Calu3 (cell line): ENCODE measurements at places on chromosomes 3 and 15. TPM values are rescaled to one million over a fixed set of nuclear protein-coding genes. Genes with fewer than 3 reads are reported as not detected.

DNA sequence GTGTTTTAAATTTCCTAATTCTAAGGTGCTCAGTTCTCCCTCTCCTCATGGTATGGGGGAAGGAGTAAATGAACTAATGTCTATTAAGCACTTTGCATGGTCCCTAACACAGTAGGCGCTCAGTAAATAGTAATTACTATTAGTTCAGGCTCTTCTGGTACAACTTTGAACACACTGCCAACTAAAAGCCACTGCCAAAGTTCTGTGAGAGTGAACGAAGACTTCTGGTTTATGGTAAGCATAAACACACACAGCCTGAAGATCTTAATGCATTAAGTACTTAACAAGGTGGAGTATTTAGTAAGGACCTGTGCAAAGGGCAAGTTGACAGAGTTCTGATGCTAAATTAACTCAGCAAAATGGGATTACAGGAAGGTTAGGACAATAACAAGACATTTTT lies 24.7 kb downstream of the RARB start:
- DNase-seq: no peak

DNA sequence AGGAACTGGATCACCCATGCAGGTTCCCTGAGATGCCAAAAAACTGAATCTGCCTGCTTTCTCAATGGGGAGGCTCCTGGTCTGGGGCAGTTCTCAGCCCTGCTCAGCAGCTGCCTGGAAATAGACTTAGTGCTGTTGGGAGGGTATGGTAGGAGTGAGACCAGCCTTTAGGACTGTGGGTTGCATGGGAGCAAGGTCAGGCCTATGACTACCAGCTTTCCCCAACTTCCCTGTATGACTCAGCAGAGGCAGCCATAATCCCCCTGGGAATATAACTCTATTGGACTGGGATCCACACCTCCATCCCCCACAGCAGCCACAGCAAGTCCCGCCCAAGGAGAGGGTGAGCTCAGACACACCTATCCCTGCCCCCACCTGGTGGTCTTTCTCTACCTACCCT lies 87.0 kb downstream of the CFAP44 start:
- peak; percentile 5 for DNase-seq

- DNase-seq: no peak
Observed at GRCh38 chr15:68725736-68726135, 95.0 kb downstream of the ANP32A start.

GRCh38 chr3:70072180-70072579 lies 72.6 kb downstream of the SAMMSON start:
- no peak for DNase-seq

- DNase-seq: no peak
Observed at GRCh38 chr3:178095522-178095921, 440.7 kb upstream of the KCNMB2 start.

DNA sequence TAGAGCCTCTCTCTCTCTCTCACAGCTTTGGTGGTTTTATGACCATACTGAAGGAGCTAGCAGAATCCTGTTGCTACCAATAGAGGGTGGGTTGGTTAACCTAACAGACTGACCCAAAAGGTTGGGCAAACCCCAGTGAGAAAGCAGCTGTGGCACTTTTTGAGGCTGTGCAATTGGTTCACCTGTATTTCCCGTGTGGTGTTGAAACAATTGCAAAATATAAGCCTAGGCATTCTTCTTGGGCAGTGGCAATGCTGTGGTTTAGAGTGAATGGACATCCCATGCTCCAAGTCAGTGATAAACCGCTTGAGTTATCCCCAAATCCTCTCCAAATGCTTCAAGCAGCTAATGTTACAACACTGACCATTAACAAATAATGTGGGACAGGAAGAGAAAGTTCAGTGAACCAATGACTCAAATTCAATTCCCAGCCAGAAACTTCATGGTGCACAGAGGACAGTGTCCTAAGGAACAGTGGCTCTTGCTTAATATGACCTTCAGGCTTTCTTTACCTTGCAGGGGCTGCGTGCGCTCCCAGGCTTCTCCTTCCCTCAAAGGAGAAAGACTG lies 261.9 kb upstream of the ICE2 start:
- DNase-seq: no peak

DNA sequence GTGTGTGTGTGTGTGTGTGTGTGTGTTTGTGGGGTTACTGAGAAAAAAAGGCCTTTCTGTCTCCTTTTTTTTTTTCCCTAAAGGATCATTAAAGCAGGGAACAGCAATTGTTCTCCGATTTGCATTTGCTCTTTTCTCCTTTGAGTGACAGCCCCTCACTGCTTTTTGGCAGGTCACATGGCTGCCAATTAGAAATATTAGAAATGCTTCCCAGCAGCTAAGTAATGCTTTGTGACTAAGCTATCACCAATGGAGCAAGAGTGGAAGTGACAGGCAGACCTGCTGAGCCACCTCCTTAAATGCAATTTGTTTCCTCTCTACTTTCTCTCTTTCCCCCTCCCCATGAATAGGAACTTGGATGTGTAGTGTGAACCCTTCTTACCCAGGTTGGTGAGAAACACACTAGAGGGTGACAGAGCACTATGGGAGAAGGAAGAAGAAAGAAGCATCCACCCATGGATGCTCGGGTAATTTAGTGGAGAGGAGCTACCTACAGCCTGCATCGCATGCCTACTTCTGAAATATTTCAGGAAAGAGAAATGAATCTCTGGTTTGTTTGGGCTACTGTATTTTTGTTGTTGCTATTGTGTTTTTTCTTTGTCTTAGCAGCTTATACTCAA lies 165.2 kb upstream of the PDZRN3 start:
- no peak for DNase-seq

ALS2CL gene
- total RNA-seq: 39.6 and 46.7 TPM in 2 replicates

TRANK1 gene
- total RNA-seq: 10.3 and 21.5 TPM in 2 replicates
